Islet precursor cell (in vitro differentiated cells): ENCODE measurements at places on chromosomes 5 and 9.

DNA sequence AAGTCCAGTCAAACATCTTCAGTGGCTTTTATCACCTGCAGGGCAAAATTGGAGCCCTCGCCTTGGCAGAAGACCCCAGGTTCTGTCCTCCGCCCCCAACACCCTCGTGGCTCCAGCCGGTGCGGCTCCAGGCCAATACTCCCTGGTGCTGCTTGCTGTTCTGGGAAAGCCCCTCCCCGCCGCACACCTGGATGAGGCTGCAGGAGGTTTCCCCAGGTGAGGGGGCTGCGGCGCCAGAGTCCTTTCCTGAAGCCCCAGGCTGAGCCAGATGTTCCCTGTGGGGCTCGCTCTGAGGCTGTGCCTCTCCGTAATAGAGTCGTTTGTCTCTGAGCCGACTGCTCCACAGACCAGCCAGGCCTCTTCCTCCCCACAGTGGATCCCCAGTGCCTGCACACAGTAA, 375.4 kb upstream of the IRX1 start:
- peak; percentile 18 for DNase-seq

- no peak for DNase-seq
Measured at GRCh38 chr9:90032296-90033027, 427.6 kb downstream of the GADD45G start.

DNA sequence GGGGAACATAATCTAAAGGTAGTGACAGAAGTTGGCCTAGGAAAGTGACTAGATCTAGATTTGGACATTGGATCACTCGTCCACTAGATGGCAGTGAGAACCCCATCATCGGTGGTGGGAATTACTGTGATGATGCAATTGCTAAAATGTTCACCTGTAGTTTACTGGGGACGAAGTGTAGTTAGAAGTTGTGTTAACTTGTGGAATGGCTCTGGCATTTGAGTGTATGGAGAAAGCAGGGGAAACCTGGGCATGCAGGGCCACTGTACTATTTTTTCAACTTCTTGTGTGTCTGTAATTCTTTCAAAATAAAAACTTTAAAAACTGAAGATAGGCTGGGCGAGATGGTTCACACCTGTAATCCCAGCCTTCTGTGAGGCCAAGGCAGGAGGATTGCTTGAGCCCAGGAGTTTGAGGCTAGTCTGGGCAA, 75.5 kb downstream of the PHAX start:
- peak; percentile 79 for DNase-seq

DNA sequence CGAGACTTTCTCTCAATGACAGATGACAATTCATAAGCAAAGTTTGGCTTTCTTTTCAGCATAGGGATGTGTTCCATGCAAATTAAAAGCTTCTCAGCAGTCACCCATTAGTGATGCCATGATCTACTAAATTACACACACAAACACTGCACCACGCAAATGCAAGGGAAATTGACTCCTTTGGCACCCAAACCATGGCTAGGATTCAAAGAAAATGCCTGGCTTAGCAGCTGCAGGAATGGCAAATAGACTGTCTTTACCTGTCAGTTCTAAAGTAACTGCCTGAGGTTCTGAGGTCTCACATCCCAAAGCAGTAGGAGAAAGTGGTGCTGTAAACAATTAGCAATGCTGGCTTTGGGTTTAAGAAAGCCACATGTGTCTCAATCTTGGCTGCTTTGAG, 108.6 kb upstream of the ATP10B start:
- DNase-seq, result no peak

DNA sequence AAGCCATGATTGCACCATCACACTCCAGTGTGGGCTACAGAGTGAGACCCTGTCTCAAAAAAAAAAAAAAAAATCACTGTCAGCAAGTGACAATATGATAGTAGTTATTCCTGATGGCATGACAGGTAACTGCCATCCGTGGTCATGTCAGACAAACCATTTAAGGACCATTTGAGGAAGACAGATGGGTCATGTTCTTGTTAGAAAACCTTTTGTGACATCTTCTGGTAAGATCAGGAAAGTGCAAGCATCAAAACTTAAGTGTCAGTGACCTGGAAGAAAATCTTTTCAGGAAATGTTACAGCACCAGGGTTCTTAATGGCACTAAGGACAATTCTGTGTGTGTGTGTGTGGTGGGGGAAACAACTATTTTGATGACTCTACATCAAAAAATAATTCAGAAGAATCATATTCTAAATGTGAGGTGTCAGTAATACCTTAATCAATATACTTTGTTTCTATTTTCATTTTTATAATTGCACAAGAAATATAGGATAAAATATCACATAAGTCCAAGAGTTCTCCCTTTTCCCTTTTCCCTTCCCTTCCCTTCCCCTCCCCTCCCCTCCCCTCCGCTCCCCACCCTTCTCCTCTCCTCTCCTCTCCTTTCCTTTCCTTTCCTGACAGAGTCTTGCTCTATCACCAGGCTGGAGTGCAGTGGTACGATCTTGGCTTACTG, 17.8 kb downstream of the SLC38A9 start:
- no peak for DNase-seq

DNA sequence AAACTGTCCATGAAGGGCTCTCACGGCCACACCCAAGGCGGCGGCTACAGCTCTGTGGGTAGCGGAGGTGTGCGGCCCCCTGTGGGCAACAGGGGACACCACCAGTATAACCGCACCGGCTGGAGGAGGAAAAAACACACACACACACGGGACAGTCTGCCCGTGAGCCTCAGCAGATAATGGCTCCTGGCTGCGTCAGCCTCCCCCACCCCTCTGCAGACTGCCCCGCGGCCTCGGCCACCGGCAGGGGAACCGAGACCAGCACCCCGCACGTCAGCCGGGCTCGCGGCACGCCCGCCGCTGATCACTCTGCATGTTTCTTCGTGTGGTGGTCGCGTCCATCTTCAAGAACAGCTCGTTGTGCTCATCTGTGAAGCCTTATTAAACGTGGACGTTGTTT, 41.5 kb downstream of the TENT4A start:
- no peak for DNase-seq

DNA sequence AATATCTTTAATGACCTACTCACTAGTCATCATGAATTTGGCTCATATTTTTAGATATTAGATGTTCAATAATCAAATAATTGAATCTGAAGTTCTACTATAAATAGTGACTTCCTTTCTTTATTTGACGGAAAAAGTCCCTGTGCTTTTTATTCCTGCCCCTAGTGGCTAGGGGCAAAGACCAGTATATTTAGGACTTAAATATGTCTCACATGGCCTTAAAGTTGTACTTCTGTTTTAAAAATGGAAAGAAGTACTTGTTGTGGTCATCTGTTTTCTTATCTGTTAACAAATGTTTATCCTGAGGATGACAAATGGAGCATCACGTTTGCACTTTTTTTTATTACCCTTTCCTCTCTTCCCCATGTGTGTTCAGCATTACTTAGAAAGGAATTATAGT, 89.2 kb upstream of the GRHPR start:
- no peak for DNase-seq

DNA sequence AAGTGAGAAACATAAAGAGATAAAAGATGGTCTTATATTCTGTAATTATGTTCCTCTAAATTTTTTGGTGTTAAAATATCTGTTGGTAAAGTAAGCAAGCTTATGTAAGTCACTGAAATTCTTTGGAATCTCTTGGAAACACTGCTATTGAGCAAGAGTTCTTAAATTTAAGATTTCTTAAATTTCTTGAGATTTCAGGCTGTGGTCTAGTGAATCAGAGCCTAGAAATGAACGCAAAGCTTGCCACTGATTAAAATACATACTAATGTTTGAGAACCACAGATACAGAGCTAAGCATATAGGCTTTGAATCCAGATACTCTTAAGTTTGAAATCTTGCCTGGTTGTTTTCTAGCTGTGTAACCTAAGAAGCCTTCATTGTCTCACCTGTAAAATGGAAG, 133.4 kb downstream of the TRPM3 start:
- no peak for DNase-seq
